ENCODE measurements at places on chromosomes 4 and X.

- DNase-seq, result no peak
These were observed 21.1 kb downstream of the ANXA5 start for GRCh38 chr4:121675715-121676114.

DNA sequence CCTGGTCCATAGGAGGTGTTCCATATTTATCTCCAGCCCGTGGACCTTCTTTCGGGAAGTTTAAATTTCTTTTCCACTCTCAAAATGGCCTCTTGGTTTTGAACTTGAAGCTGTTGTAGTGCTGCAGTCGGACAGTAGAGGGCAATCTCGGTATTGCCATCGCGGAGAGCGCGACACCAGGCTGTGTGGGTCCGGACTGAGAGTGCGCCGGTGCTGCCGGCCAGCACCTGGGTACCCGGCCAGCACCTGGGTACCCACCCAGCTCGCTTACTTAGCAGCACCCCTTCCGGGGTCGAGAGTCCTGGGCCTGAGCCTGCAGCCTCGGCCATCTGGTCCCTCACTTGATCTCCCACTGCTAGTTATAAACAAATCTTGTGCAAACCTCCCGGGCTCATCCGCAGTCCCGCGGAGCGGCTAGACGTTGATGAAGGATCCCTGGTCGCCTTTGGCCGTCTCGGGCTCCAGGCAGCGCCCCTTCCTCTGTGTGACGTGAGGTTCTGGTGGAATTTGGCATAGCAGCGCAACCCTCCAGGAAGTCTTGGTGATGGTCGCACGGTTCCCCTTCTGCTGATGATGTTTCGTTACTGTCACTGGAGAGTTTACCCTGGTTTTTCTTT lies 18.0 kb downstream of the FAM9A start:
- DNase-seq, result no peak

- no peak for DNase-seq
These were observed 601 bp upstream of the TCEANC start for GRCh38 chrX:13652287-13652793.

- DNase-seq, result no peak
These were observed 7.5 kb upstream of the FAM184B start for GRCh38 chr4:17788956-17789355.

GRCh38 chr4:109562457-109563239 lies 2.6 kb downstream of the MCUB start:
- DNase-seq, result no peak

DNA sequence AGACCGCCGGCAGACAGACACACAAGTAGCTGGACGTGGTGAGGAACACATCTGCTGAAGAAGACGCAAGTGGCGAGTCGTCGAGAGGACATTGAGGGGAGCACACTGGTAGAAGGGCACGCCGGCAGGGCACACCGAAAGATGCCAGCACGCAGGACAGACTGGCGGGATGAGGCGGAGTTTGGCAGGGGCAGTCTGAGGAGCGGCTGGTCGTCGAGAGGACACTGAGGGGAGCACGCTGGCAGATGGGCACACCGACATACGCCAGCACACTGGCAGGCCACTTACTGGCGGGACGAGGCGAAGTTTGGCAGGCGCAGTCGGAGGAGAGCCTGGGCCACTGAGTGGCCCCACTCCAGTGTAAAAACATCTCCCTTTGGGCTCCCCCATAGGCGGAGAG lies 42.1 kb downstream of the RASGEF1B start:
- no peak for DNase-seq

DNA sequence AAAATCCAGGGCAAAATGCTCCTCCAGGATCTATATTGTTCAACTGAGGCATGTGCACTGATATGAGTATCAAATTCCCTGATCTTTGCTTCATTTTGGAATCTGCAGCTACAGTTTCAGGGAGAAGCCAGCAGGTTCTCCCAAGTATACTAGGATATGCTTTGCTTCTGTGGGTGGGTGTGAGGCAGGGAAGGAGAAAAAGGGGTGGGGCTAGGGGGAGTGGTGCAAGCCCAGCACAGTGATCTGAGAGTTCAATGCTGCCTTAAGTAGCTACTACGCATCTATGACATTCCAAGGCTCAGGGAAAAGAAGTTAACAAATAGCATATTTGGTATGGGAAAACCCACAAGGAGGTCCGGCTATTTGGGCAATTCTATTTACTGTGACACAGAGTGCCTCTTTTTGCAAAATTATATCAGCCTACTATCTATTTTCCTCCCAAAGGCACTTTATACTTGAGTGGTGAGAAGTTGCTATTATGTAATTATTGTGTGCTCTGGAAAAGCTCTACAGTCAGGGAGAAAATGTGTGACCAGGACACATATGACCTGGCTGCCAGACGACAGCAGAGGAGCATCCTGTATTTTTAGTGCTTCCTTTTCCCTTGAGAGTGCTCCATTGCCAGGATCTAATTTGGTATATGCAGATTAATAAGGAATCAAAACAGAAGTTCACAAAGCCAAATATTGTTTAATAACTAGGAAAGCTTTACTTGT lies 162.0 kb downstream of the RNF150 start:
- no peak for DNase-seq

GRCh38 chr4:126385954-126386353 lies 1071.2 kb downstream of the FAT4 start:
- no peak for DNase-seq

DNA sequence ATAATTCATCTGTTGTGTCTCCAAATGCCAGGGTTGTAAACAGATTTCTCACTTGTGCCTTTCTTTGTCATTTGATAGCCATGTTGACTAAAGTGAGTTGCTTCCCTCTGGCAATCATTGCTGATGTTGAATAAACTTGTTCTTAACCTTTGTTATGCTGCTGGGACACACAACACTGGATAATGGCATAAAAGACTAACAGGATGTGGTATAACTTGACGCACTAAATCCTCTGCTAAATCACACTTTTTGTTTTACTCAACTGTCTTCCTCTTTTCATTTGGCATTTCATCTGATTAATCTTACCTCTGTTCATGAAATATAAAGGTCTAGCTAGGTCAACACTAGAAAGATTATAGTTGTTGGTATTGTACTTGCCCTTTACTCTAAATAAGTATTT lies 17.6 kb upstream of the CXCL5 start:
- DNase-seq, result no peak

DNA sequence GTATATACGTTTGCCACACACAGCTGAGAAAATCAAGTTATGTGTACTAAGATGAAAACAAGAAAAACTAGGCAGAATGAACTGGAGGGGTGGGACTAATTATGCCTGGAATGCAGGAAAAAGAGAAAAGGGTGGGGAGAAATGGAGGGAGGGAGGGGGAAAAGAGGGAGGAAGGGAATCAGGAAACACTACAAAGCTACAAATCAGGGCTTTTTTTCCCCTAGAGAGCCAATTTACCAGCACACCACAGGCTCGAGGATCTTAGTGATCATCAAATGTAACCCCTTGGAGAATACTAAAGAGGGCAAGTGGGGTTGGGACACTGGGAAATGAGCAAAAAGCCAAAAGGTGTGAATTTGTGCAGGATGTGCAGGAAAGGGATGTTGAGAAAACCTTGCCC lies 451.9 kb downstream of the SMARCA1 start:
- no peak for DNase-seq

DNA sequence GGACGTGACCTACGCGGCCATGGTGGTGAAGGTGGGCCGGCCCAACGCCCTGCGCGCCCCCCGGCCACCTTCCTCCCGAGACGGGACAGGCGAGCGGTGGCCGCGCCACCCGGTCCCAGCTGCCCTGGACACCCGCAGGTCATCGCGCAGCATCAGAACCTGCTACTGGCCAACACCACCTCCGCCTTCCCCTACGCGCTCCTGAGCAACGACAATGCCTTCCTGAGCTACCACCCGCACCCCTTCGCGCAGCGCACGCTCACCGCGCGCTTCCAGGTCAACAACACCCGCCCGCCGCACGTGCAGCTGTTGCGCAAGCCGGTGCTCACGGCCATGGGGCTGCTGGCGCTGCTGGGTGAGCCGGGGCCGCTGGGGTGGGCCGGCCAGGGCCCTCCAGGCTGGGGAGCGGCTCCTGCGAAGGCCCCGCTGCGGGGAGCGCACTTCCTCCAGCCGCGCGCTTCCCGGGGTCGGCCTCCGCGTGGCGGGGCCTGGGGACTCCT lies 9.0 kb upstream of the SLC26A1 start:
- no peak for DNase-seq

DNA sequence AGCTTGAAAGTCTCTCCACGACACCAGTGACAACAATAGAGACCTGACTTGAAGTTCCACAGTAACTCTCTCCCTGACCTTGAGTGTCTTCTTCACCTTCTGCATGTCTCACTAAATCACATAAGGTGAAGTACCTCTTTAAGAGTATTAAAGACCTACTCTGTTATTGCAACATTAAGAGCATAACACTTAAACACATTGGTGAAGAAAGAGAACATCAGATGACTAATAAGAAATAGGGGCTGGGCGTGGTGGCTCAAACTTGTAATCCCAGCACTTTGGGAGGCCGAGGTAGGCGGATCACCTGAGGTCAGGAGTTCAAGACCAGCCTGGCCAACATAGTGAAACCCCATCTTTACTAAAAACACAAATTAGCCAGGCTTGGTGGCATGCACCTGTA lies 33.9 kb upstream of the MAPK10 start:
- no peak for DNase-seq

DNA sequence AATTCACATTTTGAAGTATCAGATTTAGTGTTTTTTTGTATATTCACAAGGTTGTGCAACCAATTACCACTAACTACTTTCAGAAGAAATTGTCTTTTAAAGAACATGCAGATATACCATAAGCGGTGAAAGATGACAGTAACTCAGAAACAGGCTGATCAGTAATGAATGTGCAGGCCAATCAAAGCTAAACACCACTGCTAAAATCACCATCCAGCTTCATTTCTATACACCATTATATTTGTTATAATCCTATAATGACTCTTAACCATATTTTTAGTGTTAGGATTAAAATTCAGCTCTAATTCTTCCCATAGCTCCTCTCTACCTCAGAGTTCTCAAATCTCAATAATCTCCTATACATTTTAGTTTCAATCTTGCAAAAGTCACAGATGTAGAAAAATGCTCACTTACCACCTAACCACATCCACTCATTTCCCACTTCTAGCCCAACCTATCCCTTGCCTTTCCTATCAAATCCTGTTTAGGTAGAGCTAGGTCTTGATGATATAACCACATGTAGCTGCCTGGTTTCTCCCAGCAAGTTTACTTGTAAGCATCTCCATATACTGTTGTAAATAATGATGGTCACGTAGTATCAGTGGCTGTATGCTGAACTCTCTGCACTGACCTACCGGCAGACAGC lies 16.6 kb downstream of the COQ2 start:
- DNase-seq, result no peak
